CD8-positive, alpha-beta memory T cell (primary cell): ENCODE measurements at places on chromosomes 12 and 14. TPM values are rescaled to one million over a fixed set of nuclear protein-coding genes. Genes with fewer than 3 reads are reported as not detected.

- H3K4me3 ChIP-seq, result no peak overlapping the region
- H3K4me1 ChIP-seq, result peaks cover 4% of the 10 kb centered on the region
- H3K27me3 ChIP-seq, result no peaks in the 10 kb centered on the region
- no peak for DNase-seq
- H3K27ac ChIP-seq, result no peak overlapping the region
Observed at GRCh38 chr14:54807428-54807827, 95.2 kb downstream of the GCH1 start.

- no peaks in the 10 kb centered on the region for H3K4me1 ChIP-seq
- no peak overlapping the region for H3K4me3 ChIP-seq
- no peaks in the 10 kb centered on the region for H3K36me3 ChIP-seq
- H3K27ac ChIP-seq, result no peak overlapping the region
- no peak for DNase-seq
Observed at GRCh38 chr14:97270308-97270707, 473.1 kb downstream of the VRK1 start.

DNA sequence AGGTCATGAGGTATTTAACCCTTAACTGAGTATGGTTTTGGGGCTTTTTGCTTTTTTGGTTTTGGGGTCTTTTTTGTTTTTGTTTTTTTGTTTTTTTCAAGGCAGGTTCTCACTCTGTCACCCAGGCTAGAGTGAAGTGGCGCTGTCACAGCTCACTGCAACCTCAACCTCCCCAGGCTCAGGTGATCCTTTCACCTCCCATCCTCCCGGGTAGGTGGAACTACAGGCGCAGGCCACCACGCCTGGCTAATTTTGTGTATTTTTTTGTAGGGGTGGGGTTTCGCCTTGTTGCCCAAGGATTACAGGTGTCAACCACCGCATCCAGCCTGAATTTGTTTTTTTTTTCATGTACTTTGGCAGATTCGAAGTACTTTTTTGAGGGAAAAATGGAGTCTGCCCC is 19.9 kb downstream of the RAP1B start:
- H3K27me3 ChIP-seq, result no peaks in the 10 kb centered on the region
- no peak for DNase-seq
- H3K36me3 ChIP-seq, result peaks cover 13% of the 10 kb centered on the region
- no peak overlapping the region for H3K27ac ChIP-seq
- H3K4me1 ChIP-seq, result peaks cover 73% of the 10 kb centered on the region

DNA sequence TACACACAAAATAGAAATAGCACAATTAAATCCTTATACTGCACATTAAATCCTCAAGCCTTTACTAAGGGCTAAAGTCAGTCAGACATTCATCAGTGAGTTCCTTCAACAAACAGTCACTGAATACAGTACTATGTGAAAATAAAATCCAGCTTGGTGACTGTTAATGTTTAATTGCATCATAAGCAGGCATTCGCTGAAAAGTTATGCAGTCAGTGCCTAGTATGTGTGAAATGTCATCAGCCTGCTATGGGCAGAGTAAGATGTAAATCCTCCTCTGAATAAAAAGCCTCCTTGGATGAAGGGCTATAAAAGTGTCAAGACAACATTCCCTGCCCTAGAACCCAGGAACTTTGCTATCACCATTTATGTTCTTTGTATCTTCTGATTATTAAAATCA is 116.4 kb downstream of the PRICKLE1 start:
- no peaks in the 10 kb centered on the region for H3K36me3 ChIP-seq
- H3K4me1 ChIP-seq, result no peaks in the 10 kb centered on the region

- peaks cover 12% of the 10 kb centered on the region for H3K36me3 ChIP-seq
- no peak for DNase-seq
- no peak overlapping the region for H3K27ac ChIP-seq
- H3K27me3 ChIP-seq, result no peaks in the 10 kb centered on the region
Observed at GRCh38 chr14:91360490-91361232, 57.0 kb downstream of the CCDC88C start.

GRCh38 chr12:52740584-52740983 is 36.6 kb downstream of the KRT76 start:
- no peak overlapping the region for H3K27ac ChIP-seq
- H3K4me1 ChIP-seq, result no peaks in the 10 kb centered on the region
- no peak for DNase-seq

GRCh38 chr12:31832740-31833729 is 104.2 kb upstream of the AMN1 start:
- no peak overlapping the region for H3K27ac ChIP-seq
- no peaks in the 10 kb centered on the region for H3K36me3 ChIP-seq
- peaks cover 30% of the 10 kb centered on the region for H3K4me1 ChIP-seq
- peak; percentile 49 for DNase-seq
- H3K27me3 ChIP-seq, result no peaks in the 10 kb centered on the region
- peak overlapping the region; percentile 26 for H3K4me3 ChIP-seq

GRCh38 chr14:24291446-24292117 is 8.0 kb downstream of the DHRS1 start:
- H3K27me3 ChIP-seq, result no peaks in the 10 kb centered on the region
- no peak overlapping the region for H3K4me3 ChIP-seq
- H3K4me1 ChIP-seq, result peaks cover 2% of the 10 kb centered on the region
- no peak overlapping the region for H3K27ac ChIP-seq

DNA sequence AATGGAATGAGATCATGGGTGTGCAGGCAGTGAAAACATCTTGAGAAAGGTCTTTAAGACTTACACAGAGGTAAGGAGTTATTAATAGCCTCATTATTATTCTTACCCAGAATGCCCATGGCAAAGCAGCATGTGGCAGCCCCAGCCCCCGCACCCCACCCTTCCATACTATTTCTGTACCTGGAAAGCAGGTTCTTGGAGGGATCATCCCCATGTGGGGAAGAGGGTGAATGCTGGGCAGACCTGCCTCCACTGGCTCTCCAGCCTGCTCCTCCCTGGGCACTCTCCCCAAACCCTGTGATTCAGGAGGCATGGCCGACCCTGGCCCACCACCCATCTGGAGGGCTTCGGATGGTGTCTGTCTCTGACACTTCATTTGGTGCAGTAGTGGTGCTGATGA is 28.3 kb downstream of the NPC2 start:
- H3K27ac ChIP-seq, result no peak overlapping the region
- H3K27me3 ChIP-seq, result no peaks in the 10 kb centered on the region
- no peaks in the 10 kb centered on the region for H3K4me1 ChIP-seq
- H3K36me3 ChIP-seq, result no peaks in the 10 kb centered on the region
- no peak overlapping the region for H3K4me3 ChIP-seq
- no peak for DNase-seq

DNA sequence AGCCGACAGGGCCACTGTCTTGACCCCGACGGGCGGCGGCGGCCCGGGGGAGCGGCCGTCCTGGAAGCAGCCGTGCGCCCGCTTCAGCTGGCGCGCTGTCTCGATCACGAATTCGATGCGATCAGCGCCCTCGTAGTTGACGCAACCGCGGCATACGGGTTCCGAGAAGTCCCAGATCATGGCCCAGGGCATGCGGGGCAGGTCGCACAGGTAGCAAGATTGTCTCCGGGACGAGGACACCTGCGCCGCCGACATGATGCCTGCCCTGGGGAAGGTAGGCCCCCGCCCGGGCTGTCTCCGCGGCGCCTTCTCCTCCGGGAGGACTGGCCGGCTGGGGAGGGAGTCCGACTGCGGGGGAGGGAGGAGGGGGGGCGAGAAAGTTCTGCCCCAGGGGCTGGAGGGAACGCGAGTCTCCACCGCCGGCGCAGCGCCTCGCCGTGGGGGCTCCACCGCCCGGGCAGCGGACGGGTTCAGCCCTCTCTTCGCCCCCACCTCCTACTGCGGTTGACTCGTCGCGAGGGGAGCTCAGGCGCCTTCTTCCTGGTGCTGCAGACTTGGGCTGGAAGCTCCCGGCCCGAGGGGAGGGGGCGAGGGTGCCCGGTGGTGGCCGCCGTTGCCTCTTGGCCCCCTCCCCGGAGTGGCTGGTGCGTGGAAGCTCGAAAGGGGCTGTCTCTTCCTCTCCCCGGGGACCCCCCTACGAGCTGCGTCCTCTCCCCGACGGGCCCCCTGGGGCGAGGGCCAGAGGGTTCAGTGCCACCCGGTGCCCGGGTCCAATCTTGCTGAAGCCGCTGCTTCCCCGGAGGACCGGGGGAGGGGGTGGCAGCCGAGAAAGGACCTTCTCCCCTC is 747 bp downstream of the IRF2BPL start:
- peaks cover 9% of the 10 kb centered on the region for H3K36me3 ChIP-seq
- peak overlapping the region; percentile 87 for H3K27ac ChIP-seq
- H3K4me1 ChIP-seq, result peaks cover 75% of the 10 kb centered on the region
- H3K27me3 ChIP-seq, result no peaks in the 10 kb centered on the region
- peak overlapping the region; percentile 72 for H3K4me3 ChIP-seq

- no peak overlapping the region for H3K4me3 ChIP-seq
- no peak overlapping the region for H3K27ac ChIP-seq
Observed at GRCh38 chr14:92549859-92550230, 36.3 kb downstream of the RIN3 start.

- no peak overlapping the region for H3K27ac ChIP-seq
- H3K4me3 ChIP-seq, result no peak overlapping the region
- no peaks in the 10 kb centered on the region for H3K27me3 ChIP-seq
- no peak for DNase-seq
- H3K36me3 ChIP-seq, result no peaks in the 10 kb centered on the region
Observed at GRCh38 chr12:80939231-80939950, 1.7 kb upstream of the LIN7A start.

GRCh38 chr12:24709216-24709615 is 239.7 kb downstream of the BCAT1 start:
- no peaks in the 10 kb centered on the region for H3K36me3 ChIP-seq
- H3K4me3 ChIP-seq, result no peak overlapping the region
- no peak overlapping the region for H3K27ac ChIP-seq
- no peaks in the 10 kb centered on the region for H3K4me1 ChIP-seq

DNA sequence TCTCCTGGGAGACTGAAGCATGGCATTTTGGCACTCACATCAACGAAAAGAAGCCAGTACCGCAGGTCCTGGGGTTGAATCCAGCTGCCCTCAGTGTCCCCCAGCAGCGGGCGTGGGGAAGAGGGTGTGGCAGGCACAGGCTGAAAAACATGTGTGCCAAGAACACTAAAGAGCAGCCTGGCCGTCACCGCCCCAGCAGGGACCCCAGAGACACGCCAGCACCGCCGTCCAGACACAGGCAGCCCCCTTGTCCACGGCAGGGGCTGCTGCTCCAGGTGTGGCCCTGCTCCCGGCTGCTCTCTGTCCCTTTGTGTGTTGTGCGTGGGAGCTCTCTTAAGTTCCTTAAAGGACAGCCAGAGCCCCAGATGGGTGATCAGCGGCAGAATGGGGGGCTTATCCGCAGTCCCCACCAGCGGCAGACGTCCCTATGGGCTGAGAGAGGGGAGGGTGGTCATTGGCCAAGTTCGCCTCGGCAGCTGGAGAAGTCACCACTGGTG is 556 bp downstream of the PHETA1 start:
- no peaks in the 10 kb centered on the region for H3K27me3 ChIP-seq
- peaks cover 20% of the 10 kb centered on the region for H3K4me1 ChIP-seq
- H3K4me3 ChIP-seq, result peak overlapping the region; percentile 57

DNA sequence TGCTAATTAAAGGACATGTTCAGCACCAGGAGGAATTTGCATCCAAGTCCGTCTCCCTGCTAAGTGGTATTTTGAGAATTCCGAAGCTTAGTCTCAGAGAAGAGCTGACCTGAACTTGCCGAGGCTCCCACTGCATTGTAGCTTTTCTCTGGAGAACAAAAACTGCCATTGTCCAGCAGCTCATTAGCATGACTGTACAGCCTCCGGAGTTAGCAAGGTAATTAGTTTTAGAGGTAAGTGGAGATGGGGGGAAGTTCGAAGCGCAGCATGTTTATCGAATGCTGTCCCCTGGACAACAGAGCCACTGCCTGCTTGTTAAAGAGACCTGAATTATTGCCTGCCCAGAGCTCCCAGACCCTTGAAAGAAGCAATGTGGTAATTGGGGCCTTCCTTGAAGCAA is 160.3 kb upstream of the PELI2 start:
- H3K36me3 ChIP-seq, result no peaks in the 10 kb centered on the region
- DNase-seq, result no peak
- no peaks in the 10 kb centered on the region for H3K4me1 ChIP-seq
- H3K4me3 ChIP-seq, result no peak overlapping the region
- H3K27me3 ChIP-seq, result no peaks in the 10 kb centered on the region
- H3K27ac ChIP-seq, result no peak overlapping the region

GRCh38 chr12:98121963-98122362 is 393.4 kb upstream of the TMPO start:
- no peak for DNase-seq
- H3K4me1 ChIP-seq, result no peaks in the 10 kb centered on the region
- no peak overlapping the region for H3K4me3 ChIP-seq

The GPR65 gene
- total RNA-seq, result 16.1 TPM

The SERPINA6 gene
- not detected for total RNA-seq

The ANO4 gene
- total RNA-seq, result not detected

The NANOG gene
- not detected for total RNA-seq

The AGAP2 gene
- total RNA-seq, result 31.7 TPM
